CD8-positive, alpha-beta memory T cell (primary cell): ENCODE measurements at places on chromosomes 2 and 18. TPM values are rescaled to one million over a fixed set of nuclear protein-coding genes. Genes with fewer than 3 reads are reported as not detected.

EMILIN1 gene
- 0.79 TPM for total RNA-seq

LIMS1 gene
- total RNA-seq: 59.4 TPM

TUBB8B gene
- total RNA-seq: not detected

- H3K27me3 ChIP-seq: no peaks in the 10 kb centered on the region
- H3K4me3 ChIP-seq: no peak overlapping the region
- H3K4me1 ChIP-seq: peaks cover 13% of the 10 kb centered on the region
- no peaks in the 10 kb centered on the region for H3K36me3 ChIP-seq
- no peak for DNase-seq
- no peak overlapping the region for H3K27ac ChIP-seq
These were observed 105.6 kb downstream of the CRIM1 start for GRCh38 chr2:36461039-36461681.

- DNase-seq: no peak
- no peak overlapping the region for H3K4me3 ChIP-seq
- H3K27ac ChIP-seq: no peak overlapping the region
- no peaks in the 10 kb centered on the region for H3K27me3 ChIP-seq
- no peaks in the 10 kb centered on the region for H3K4me1 ChIP-seq
These were observed 72.2 kb upstream of the KYNU start for GRCh38 chr2:142805244-142805643.

GRCh38 chr2:105937498-105938097, 192.9 kb downstream of the NCK2 start:
- no peak overlapping the region for H3K27ac ChIP-seq
- no peaks in the 10 kb centered on the region for H3K27me3 ChIP-seq
- no peak overlapping the region for H3K4me3 ChIP-seq
- DNase-seq: no peak
- H3K4me1 ChIP-seq: peaks cover 44% of the 10 kb centered on the region

GRCh38 chr2:85049236-85049635, 78.3 kb downstream of the KCMF1 start:
- DNase-seq: no peak
- no peaks in the 10 kb centered on the region for H3K27me3 ChIP-seq
- no peaks in the 10 kb centered on the region for H3K4me1 ChIP-seq
- H3K36me3 ChIP-seq: peaks cover 34% of the 10 kb centered on the region
- no peak overlapping the region for H3K27ac ChIP-seq
- no peak overlapping the region for H3K4me3 ChIP-seq

DNA sequence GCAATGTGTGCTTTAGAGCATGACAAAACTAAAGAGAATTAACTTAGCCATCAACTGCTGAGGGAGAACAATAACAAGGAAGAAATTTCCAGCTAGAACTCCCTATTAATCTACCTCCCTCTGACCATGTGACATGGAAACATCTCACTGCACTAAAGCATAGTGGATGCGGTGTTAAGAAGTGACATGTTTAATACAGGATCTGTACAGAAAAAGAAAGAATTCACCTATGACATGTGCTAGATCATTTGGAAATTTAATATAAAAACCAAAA, 202.3 kb upstream of the KLHL14 start:
- no peaks in the 10 kb centered on the region for H3K36me3 ChIP-seq
- no peaks in the 10 kb centered on the region for H3K27me3 ChIP-seq
- no peak overlapping the region for H3K27ac ChIP-seq
- no peak for DNase-seq
